CD4-positive, alpha-beta T cell treated with Interleukin-4 for 4 hours (primary cell): ENCODE measurements at places on chromosomes 7 and 10.

- DNase-seq: no peak
These were observed 58.3 kb downstream of the MINDY4 start for GRCh38 chr7:30829471-30829870.

GRCh38 chr7:19410106-19410505 lies 264.9 kb upstream of the FERD3L start:
- no peak for DNase-seq

DNA sequence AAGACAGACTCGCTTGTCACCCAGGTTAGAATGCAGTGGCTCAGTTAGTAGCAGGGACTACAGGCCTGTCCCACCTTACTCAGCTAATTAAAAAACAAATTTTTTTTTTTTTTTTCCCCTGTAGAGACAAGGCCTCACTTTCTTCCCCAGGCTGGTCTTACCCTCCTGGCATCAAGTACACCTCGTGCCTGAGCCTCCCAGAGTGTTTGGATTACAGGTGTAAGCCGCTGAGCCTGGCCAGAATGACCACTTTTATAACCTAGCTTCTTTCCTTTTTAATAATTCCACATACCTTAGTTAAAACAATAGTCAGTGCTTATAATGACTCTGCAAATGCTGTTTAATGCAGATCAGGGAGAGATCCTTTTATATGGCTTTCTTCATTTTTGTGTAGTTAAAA lies 31.3 kb downstream of the RSBN1L start:
- DNase-seq: no peak

DNA sequence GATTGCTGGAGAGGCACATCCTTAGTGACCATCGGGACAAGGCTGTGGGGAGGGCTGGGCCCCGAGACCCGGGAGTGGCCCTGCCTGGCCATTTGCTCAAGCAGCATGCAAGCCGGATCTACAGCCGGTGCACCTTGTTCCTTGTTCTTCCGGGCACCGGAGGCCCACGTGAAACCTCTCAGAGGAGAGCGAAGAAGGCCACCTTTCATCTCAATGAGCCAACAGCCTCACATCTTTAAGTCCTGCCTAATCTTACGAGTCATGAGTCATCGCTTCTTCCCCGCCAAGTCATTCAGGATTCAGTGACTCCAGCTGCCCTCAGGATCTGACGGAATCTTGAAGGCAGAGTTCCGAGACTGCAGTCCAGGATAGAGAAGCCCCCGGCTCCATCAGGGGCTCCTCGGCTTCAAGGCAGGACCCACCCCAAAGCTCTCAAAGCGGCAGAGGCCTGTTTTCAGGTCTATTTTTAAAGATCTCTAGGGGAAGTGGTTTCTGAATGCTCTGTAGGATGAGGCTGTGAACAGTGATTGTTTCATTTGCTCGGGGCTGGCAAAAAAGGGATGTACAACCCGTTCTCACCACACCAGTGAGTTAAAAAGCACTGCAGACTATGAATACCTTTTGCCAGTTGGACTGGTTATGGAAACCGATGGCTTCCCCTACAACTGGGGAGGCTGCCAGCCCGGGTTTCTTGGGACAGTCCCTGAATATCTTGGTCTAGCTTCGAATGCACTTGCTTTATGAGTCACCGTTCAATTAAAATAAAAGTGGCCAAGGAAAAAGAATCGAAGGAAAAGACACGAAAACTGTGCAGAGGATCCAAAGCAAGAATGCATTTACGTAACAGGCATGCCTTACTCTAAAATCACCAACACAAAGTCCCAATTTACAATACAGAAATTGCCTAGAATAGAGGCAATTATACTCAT lies 57.2 kb upstream of the ECHDC3 start:
- peak; percentile 49 for DNase-seq

- peak; percentile 27 for DNase-seq
These were observed 526 bp downstream of the CH25H start for GRCh38 chr10:89206402-89207180.

DNA sequence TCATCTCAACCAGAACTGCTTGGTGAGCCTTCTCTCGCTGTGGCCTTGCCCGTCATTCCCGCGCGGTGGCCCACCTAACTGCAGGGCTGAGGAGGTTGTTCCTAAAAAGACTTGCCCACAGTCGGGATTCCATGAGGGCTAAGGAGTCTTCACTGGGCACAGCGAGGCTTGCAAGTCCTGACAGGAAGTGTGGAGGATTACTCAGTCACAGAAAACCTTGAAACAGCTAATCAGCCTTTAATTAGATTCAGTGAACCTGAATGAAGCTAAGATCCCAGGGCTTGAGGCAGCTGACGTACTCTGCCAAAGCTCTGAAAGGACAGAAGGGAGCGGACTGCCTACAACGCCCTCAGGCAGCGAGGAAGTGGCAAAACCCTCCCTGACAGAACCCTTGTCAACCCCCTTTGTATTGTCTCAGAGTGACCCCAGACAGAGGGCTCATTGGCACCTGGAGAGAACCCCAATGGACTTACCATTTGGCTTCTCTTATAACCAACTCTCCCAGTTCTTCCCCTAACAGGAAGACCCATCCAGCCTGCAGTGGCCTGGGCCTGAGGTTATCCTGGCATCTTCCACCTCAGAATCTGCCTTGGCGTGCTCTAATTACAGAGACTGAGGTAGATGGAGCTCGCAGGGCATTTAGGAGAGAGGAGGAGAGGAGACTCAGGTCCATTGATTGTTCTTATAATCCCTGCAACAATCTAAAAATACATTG lies 2.5 kb upstream of the LAMB4 start:
- DNase-seq: no peak

DNA sequence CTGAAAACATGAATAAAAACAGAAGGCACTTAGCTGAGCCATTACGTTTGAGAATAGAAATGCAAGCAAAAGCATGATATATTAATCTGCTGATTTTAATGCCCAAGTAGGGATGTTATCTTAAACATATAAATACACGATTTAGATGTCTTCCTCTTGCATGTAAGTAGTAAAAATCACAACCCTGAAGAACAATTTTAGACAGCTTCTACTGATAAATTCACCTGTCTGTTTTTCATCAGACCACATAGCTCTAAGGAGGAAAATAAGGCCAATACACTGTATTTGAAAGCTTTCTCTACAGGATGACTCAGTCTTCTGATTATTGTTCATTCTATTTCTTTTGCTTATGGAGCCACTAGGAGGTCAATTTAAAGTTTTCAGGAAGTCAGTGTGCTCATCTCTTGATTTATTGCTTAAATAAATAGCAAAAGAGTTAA lies 210.9 kb upstream of the CHRM2 start:
- DNase-seq: no peak

DNA sequence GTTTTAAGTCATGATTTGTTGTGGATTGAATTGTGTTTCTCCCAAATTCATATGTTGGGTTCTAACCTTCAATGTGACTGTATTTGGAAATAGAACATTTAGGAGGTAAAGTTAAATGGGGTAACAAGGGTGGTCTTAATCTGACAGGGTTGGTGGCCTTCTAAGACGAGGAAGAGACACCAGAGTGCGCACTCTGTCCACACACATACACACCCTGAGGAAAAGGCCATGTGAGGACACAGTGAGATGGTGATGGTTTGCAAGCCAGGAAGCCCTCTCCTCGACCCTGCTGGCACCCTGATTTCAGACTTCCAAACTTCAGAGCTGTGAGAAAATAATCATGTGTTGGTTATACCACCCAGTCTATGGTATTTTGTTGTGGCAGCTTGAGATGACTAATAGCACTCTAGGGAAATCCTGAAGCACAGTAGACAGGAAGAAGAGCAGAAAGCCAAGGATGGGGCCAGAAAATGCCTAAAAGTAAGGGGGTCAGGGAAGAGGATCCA lies 28.0 kb upstream of the SEM1 start:
- no peak for DNase-seq

GRCh38 chr10:92575961-92576360 lies 2.1 kb upstream of the IDE start:
- DNase-seq: no peak

DNA sequence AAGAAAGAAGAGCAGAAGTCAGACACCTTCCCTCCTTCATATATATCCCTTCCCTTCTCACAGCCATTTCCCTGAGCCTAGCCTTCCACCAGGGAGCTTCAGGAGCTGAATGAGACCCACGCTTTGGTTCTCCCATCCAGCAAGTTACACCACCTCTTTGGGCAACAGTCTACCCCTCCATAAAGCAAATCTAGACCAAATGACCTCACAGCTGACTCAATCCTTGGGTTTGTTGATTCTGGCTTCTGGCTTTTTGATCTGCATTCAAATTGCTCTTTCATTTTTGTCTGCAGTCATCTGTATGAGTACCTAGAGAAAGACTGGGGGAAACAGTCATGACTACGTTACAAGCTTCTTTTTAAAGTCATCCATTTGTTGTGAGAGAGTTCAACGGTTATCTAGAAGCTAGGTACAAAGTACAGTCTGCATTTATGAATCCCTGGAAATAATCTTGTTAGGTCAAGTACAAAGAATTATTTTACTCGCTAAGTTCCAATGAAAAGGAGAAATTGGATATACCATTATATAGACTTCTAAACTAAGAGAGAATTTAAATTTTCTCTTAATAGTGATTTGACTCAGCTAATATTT lies 86.3 kb downstream of the RAB11FIP2 start:
- DNase-seq: no peak

GRCh38 chr10:11678074-11678793 lies 63.9 kb upstream of the ECHDC3 start:
- DNase-seq: no peak

DNA sequence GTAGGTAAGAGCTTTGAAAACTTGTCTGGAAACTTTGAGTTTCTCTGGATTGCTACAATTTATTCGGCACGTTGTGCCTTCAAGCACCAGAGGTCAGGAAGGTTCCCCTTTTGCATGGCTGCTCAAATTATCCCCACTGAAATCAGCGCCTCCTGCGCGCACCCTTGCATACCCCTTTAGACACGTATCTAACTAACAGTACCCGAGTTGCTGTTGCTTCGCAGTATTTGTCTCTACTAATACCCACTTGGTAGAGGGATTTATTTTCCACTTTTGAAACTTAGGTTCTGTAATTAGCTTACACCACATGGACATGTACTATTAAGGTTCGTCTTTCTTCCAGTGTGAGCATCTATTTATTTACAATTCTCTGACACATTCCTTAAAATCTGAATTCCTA lies 1.6 kb downstream of the MEOX2 start:
- DNase-seq: no peak

DNA sequence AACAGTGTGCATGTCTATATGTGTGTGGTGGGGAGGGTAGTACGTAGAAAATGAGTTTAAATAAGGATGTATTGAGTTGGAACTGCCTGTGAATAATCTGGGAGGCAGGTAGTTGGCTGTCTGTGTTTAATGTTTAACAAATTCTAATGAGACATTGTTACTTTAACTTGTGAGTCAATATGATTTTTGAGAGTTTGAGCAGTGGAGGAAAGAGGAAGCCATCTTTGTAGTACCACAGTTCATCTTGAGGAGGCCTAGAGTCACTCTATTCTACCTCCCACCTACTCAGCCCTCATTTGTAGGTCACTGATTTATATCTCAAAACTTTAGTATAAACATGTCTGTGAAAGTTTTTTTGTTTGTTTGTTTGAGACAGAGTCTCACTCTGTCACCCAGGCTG lies 129.9 kb upstream of the ITGB1 start:
- DNase-seq: no peak

GRCh38 chr7:135300913-135301765 lies 67.5 kb downstream of the STRA8 start:
- no peak for DNase-seq

- peak; percentile 64 for DNase-seq
These were observed 5.0 kb upstream of the RBM17 start for GRCh38 chr10:6083523-6084475.

GRCh38 chr10:34548466-34548865 lies 266.6 kb downstream of the PARD3 start:
- no peak for DNase-seq

- no peak for DNase-seq
These were observed 242.8 kb upstream of the SP4 start for GRCh38 chr7:21184942-21185652.

DNA sequence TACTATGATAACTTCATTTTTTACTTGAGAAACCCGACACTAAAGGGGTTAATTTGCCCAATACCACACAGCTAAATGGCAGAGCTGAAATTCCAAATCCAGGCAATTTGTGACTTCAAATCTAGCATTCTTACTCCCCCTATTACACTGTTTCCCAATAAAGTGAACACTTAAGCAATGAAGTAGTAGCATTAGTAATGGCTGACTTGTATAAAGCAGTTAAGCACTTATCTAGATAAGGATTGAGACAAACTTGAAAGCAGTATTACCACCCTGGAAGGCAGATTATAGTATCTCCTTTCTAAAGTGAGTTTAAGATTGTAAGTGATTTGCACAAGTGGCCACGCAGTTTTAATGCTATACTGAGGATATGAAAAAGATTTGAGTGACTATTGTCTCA lies 39.3 kb downstream of the WASL start:
- no peak for DNase-seq

GRCh38 chr10:71812016-71812912 lies 38.8 kb downstream of the PSAP start:
- DNase-seq: peak; percentile 64

GRCh38 chr7:148819697-148820360 lies 64.3 kb downstream of the EZH2 start:
- no peak for DNase-seq
